ENCODE measurements at places on chromosomes 4 and X.

GRCh38 chrX:38402118-38402517, 49.7 kb downstream of the OTC start:
- no peak for DNase-seq

DNA sequence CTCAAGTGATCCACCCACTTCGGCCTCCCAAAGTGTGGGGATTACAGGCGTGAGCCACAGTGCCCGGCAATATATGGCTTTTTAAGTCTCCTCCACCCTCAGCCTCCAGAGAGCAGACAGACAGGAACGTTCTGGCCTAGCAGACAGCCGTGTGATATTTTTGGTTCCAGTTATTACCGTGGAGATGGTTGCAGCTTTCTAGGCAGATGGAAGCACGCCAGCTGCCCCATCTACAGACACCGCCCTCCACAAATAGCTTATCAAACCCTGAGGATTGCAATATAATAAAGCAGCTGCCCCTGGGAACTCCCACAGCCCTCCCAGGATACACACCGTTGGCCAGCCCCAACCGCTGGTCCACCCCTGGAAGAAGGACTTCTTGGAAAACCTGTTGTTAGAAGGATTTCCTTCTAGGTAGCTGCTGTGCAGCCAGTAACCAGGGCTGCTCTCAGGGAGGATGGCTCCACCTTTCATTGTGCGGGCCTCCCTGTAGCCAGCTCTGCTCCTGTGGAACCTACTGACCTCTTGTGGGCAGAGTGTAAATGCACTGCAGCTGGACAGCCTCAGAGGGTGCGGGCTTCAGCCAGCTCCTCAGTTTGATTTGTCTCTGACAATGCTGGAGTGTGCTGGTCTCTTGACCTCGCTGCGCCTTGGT, 44.0 kb downstream of the SLC25A5 start:
- no peak for DNase-seq

GRCh38 chr4:77629885-77630284, 24.3 kb downstream of the CXCL13 start:
- DNase-seq: no peak

DNA sequence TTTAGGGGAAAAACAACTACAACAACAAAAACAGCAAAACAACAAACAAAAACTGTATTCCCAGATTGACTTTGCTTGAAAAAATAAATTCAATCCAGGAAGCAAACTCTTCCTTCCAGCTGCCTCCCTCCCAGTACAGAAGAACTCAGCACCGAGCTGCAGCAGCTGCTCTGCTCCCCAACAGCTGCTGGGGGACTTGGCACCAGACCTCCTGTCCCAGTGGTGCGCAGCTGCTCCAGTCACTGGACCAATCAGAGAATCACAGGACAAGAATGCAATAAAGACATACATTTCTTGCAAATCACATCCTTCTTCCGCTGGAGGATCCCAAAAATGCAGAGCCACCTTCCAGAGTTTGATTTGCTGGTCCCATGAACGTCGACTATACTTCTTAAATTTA, 11.8 kb upstream of the FAM53A start:
- DNase-seq: no peak

- no peak for DNase-seq
Measured at GRCh38 chr4:15410750-15411149, 17.1 kb upstream of the C1QTNF7 start.

DNA sequence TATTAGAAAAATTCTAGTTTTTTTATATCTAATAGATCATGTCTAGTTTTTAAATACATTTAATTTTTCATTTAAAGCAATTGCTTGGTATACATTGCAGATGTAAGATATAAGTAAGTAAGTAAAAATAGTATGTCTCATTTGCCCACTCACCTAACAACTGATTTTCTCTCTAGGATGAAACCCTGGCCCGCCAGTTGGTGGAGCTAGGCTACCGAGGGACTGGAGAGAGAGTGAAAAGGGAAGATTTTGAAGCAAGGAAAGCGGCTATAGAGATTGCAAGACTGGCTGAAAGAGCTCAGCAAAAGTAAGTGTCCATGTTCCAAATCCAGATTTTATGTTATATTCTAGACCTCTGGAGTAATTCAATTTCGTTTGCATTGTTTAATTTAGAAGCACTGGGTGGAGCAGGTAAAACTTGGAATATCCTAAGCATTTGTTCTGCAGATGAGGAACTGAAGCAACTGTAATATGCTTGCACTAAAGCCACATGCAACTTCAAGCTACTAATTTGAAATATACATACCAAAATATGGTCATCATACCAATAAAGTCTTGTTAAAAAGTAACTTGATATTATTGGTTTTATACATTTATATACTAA, 27.1 kb downstream of the CFAP299 start:
- no peak for DNase-seq

DNA sequence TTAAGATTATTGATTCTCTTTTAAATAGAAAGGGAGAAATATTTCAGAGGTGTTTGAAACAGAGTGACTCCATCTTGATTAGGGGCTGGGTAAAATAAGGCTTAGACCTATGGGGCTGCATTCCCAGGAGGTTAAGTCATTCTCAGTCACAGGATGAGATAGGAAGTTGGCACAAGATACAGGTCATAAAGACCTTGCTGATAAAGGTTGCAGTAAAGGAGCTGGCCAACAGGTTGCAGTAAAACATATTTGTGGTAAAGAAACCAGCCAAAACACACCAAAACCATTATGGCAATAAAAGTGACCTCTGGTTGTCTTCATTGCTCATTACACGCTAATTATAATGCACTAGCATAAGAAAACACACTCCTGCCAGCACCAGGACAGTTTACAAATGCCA, 165.0 kb downstream of the SPIN4 start:
- no peak for DNase-seq

- DNase-seq: no peak
Measured at GRCh38 chrX:78075787-78076389, 28.2 kb upstream of the PGK1 start.

Measured in Right ventricle myocardium inferior (tissue), 1 donor.